ENCODE measurements at places on chromosomes 2 and 18.
A peak's percentile ranks its signal among the peaks of the same experiment; 100 is the strongest.

GRCh38 chr18:3401669-3402620 lies 48.0 kb upstream of the TGIF1 start:
- peak; percentile 20 for DNase-seq

DNA sequence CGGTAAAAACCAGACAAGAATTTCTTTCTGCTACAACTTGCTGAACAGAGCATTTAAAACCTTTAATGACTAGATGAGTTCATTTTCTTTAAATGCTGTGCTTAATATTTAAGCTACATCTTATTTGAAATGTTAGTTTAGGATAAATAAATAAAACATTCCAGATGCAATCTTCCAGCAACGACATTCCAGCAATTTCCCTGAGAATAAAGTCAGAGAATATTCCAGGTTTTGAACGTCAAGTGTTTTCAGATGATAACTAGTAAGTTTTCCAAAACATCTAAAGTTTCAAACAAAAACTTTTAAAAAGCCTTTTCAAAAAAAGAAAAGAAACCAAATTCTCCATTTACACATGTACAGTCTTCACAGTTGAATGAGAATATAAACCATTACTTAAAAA lies 104.8 kb downstream of the PPP1R1C start:
- no peak for DNase-seq

DNA sequence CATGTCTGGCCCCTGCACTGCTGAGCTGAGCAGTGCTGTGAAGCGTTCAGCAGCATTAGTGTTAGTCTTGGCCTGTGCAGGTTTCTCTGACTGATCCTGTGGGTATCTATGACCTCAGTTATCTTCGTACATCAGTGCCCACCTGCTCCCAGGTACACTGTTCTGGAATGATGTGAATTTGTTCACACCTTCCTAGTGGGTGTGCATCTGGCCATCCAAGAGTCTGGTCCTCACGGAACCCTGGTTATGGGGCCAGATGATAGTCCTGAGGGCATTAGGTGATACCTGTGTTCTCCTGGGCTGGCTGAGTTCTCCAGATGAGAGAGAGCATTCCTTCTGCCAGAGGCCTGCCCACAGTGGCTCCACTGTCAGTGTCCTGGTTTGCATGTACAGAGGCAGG lies 57.2 kb downstream of the INPP4A start:
- DNase-seq, result no peak

DNA sequence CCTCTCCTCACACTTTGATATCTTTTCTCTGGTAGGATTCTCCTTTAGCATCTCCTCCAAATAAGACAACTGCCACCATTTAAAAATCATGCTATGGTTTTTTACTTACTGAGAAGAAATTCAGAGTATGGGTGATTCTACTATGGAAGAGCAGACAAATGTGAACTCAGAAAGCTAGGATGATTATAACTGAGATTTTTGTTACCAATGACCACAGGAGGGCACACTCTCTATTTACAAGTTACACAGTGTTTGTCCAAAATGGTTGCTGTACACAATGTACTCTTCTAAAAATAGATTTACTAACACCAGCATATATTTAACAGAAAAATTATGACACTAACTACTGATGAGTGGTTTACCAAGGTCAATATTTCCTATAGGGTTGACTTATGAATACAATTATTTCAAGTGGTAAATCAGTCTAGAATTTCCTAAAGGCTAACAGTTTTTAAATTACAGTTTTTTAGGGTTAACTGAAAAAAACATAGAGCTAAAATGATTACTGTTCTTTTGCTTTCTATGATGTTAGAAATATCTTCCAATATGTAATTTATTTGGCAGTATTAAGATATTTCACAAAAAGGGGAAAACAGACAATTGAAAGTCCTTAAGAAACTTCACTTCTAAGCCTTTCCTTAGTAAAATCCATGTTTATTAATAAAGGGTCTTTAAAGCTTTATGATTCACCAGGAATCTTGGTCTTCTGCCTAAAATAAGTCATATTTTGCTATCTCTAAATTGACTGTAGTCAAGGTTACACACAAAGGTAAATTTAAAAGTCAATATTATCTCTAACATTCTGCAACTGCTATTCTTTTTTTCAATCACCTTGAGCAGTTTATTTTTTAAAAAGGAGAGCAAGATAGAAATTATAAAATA lies 57.2 kb downstream of the MAP4K3 start:
- no peak for DNase-seq

GRCh38 chr2:189179570-189179950 lies at the start of gene COL5A2:
COL5A2 (minus strand) TSS chr2:189179761; CDS start chr2:189179604, 157 bp downstream.
- no peak for DNase-seq

DNA sequence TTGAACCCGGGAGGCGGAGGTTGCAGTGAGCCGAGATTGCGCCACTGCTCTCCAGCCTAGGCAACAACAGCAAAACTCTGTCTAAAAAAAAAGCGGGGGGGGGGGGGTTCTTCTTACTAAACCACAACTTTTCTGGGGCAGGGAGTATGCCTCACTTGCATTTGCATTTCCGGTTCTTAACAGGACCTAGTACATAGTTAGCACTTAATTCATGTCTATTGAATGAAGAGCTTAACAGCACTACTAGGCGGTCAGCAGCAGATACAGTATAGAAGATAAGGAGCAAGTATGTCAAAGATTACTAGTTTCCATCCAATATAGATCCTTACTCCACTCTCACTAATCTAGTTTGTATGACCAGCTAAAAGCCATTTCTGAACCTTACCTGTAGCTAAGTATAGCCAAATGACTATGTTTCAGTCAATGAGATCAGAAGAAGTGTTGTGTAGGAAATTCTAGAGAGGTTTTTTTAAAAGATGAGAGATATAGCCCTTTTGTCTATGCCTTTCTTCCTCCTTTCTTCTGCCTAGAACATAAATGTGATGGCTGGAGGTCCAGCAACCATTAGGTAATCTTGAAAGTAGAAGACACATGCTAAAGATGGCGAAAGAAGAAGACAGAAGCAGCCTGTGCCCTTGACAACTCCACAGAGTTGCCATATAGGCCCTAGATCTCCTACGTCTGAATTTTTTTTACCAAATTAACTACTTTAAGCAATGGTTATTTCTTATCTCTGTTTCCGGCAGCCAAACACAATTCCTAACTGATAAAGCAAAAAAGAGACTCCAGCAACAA lies 11.3 kb downstream of the HYCC2 start:
- DNase-seq, result no peak

- peak; percentile 8 for DNase-seq
Observed at GRCh38 chr18:3885209-3885792, 435.3 kb downstream of the TGIF1 start.

DNA sequence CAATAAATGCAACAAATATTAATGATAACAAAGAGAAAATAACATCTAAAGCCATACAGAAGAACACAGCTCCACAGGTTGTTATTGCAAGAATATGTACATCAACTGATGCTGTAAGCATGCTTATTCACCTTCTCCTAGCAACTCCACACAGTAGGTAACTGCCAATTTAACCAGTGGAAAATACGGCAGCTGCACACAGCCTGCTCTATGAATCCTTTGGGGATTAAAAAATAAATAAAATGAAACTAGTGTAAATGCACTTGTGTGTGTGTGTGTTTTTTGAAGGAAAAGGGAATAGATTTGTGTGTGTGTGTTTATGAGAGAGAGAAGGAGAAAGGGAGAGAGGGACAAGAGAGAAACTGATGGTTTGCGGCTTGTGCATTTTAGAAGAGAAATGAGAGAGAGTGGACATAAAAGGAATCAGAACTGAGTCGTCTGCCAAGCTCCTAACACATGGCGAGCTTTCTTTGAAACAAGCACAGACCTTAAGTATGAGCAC lies 96.2 kb upstream of the PDE1A start:
- DNase-seq, result no peak

GRCh38 chr2:129709001-129709955 lies 270.2 kb upstream of the RAB6C start:
- DNase-seq, result no peak

DNA sequence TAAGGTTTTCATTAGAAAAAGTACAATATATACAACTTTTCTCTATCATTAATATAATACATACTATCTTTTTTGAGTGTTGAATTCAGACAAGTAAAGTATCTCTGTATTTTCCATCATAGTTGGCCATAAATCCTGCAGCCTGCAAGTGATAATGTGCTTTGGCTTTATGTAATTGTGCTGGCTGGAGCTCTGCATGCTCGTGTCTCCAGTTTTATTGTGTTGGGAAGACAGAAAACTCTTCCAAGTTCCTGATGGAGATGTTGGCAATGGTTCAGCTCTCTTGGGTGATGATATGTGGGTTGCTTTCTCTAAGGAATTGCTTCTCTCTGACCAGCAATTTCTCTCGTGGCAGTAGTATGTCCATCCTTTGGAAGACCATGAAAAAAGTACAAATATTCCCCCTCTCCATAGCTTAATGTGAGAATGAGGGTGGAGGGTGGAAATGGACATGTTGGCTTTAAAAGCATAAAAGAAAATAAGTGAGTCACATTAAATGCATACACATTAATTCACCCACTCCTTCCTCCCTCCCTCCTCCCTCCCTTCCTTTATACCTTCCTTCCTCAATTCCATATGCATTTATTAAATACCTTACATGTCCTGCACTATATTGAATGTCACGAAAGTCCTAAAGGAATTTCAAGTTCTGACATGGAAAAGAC lies 344.2 kb downstream of the MTX2 start:
- DNase-seq, result no peak

GRCh38 chr2:215188078-215188477 lies 49.7 kb upstream of the ABCA12 start:
- no peak for DNase-seq

GRCh38 chr2:24054366-24055010 lies 4.9 kb downstream of the FKBP1B start:
- DNase-seq, result no peak

DNA sequence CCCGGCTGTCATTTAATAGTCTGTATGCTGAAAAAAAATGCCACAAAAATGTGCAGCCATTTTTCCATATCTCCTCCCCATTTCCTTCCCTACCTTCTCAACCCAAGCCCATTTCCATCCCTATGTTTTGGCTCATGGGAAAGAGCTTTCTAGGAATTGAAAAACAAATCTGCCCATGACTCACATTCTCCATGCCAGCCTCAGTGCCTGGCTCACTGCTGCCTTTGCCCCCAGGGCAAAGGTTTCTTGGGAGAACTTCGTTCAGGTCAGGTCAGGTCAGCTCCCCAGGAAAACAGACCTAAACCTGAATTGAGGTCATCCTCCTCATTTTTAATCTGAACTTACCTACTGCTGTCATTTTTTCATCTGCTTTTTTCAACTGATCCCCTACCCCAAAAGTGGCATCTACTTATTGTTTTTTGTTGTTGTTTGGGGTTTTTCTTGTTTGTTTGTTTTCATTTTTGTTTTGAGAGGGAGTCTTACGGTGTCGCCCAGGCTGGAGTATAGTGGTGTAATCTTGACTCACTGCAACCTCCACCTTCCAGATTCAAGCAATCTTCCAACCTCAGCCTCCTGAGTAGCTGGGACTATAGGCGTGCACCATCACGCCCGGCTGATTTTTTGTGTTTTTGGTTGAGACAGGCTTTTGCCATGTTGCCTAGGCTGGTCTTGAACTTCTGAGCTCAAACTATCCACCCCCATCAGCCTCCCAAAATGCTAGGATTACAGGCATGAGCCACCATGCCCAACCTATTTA lies 66.7 kb downstream of the FECH start:
- no peak for DNase-seq

GRCh38 chr2:428591-428990 lies 140.7 kb upstream of the ALKAL2 start:
- no peak for DNase-seq

DNA sequence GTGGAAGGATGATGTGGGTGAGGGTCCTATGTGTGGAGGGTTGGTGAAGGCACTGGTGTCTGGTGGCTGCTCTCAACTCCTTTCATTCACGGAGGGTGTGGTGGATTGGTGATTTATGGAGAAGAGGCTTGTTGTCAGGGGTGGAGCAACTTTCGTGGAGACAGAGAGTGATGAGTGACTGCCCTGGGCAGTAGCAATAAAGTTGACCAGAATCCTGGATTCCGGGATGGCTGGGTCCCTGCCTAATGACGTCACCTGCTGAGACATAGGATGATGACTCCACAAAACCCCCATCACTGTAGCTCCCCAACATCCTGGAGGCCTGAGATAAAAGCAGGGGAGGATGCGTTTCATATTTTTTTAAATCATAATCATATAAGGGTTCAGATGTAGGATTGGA lies 193.0 kb downstream of the ACKR3 start:
- DNase-seq, result no peak

- no peak for DNase-seq
Observed at GRCh38 chr2:182207049-182207746, 219.6 kb downstream of the PDE1A start.

GRCh38 chr2:197442857-197443256 lies 8.0 kb upstream of the SF3B1 start:
- DNase-seq, result no peak

DNA sequence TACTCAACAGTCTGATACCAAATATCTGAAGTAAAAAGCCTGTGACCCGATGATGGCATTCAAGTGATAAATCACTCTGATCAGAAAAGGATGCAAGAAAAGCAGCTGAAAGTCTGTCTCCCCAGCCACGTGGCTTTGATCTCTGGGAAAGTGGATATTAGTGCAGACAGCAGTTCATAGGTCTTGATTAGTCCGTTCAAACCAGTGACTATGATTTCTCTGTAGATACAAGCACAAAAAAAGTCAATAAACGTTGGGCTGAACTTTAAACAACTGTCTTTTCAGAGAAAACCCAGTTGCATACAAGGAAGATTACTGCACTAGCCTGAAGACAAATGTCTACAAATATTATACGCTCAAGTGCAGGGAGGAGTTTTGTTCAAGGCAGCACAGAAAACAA lies 107.7 kb upstream of the CDC42EP3 start:
- no peak for DNase-seq

GRCh38 chr2:191049728-191050639 lies 36.0 kb upstream of the STAT1 start:
- no peak for DNase-seq

DNA sequence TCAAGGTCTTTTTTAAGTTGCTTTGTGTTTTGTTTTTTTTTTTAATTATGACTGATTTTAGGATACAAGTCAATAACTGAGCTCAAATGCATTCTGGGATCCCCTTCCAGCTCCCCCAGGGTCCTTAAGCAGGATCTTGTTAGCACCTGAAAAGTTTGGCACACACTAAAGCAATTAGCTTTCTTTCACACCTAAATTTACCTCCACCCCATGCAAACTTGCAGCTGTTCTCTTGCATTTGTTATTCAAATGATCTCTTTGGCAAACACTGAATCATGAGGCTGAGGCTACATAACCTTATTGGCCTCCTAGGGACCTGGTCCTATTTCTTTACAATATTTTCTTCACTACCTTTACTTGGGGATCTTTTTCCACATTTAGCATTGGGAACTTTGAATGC lies 2026.1 kb upstream of the CELF4 start:
- no peak for DNase-seq

- DNase-seq, result no peak
Observed at GRCh38 chr2:36993841-36994620, 27.7 kb upstream of the STRN start.

- no peak for DNase-seq
Observed at GRCh38 chr2:222774941-222775340, 85.9 kb upstream of the ACSL3 start.

- no peak for DNase-seq
Observed at GRCh38 chr2:44392338-44392943, 30.7 kb downstream of the CAMKMT start.

Measured in GM19239 (cell line).